ENCODE measurements at places on chromosomes 4 and X. TPM values are rescaled to one million over a fixed set of nuclear protein-coding genes. Genes with fewer than 3 reads are reported as not detected.
A peak's percentile ranks its signal among the peaks of the same experiment; 100 is the strongest.

DNA sequence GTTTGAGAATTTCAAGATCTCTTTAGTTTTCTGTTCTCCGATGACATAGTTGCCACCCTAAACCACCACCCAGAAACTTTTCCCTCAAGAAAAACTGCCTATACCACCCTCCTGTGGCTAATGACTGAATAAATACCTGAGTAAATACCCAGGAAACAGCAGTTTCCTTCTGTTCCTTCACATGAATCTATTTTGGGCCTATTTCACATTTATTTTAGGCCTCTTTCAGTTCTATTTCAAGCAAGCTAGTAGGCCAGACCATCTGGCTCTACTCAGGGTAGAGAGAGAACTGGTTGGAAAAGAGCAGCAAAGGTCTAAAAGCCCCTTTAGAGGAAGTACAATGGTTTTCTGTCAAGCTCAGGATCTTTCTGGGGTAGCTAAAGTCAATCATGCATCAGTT lies 23.4 kb downstream of the ARHGEF9 start:
- peak; percentile 3 for DNase-seq

GRCh38 chrX:129651756-129652564 lies 2.8 kb downstream of the APLN start:
- no peak for DNase-seq

Gene PDGFRA
- 0.19 TPM for polyA plus RNA-seq

DNA sequence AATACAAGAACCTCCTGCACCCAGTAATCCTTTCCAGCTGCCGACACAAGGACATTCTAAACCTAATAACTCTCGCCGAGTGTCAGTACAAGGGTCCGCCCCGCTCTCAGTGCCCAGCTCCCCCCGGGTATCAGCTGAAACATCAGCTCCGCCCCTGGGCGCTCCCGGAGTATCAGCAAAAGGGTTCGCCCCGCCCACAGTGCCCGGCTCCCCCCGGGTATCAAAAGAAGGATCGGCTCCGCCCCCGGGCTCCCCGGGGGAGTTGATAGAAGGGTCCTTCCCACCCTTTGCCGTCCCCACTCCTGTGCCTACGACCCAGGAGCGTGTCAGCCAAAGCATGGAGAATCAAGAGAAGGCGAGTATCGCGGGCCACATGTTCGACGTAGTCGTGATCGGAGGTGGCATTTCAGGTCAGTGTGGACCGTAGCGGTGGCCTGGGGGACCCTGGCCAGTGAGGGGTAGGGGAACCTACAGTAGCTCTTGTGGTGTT lies at the start of gene MAOA:
TSS of gene MAOA (plus strand) at position 295 of the 490 bp plus-strand sequence. CDS start at position 338, 43 bp downstream.
- peak; percentile 59 for DNase-seq

DNA sequence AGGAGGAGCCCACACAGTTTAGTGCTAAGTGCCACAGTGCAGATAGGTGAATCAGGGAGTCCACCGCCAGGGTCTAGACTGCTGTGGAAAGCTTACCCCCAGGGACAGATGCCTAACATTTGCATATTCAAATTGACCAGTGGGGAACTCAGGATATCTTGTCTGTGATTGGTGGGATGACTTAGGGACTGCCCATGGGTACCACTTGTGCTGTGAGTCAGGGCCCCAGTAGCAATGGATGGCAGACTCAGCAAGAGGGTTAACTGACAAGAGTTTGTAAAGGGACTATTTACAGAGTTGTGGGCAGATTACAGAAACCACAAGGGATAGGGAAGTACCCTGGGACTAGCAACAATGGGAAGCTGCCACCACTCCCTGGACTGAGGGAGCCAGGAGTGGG lies 282.1 kb downstream of the BCOR start:
- no peak for DNase-seq

DNA sequence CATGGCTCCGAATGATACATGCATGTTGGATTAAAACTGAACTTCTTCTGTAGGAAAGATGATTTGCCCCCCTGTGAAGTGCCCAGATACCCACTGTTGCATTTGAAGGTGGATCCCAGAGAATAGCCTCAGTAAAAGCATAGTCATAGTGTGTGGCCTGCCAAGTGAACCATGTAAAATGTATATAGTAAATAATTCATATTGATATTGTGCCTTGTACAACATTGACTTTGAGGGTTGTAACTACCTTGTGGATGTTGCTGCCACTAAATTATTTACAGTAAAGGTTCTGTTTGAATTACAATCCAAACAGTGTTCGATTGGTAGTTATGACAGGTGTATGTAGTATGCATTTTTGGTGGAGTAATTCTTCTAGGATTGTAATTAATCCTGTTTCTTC lies 19.2 kb downstream of the TMEM131L start:
- no peak for DNase-seq

DNA sequence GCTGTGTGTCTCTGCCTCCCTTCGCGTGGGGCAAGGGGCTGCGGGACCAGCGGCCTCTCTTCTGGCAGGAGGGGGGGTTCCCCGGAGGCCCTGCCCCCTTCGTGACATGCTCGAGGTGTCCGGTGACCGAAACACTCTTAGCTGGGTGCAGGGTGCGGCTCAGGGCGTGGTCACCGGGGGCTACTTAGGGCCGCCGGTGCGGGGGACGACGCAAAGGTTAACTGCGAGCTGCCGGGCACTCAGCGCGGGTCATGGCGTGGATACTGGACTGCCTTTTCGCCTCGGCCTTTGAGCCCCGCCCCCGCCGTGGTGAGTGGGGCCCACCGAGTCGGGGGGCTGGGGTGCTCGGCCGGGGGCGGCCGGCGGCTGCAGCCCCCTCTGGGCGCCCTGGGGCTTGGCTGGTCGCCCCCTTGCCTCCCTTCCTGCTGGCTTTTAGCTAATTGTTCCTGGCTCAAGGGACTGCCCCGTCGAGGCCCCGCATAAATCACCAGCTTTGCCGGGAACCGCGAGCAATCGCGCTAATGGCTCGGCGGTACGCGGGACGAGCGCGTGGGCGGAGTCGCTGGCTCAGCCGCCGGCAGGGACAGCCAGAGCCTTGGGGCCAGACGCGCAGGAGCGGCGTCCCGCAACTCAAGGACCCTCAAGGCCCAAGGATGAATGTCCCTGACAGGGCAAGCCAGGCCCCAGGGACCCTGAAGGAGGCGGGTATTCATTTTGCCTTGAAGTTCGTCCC lies at the start of gene ARHGAP36:
TSS of gene ARHGAP36 (plus strand) at position 211 of the 733 bp plus-strand sequence. CDS start 23,320 bp downstream, outside the sequence.
- DNase-seq = no peak

- DNase-seq = peak; percentile 61
Observed at GRCh38 chr4:159283696-159284095, 180.8 kb downstream of the RAPGEF2 start.

Gene LONRF3
- 4.4 TPM for polyA plus RNA-seq

Gene ABLIM2
- polyA plus RNA-seq = 0.28 TPM

Gene IL3RA
- polyA plus RNA-seq = 35.1 TPM
